ENCODE measurements at places on chromosomes 7 and 10. TPM values are rescaled to one million over a fixed set of nuclear protein-coding genes. Genes with fewer than 3 reads are reported as not detected.

Gene MKI67
- 42.9 TPM for total RNA-seq

Gene ZNF488
- total RNA-seq: not detected

Gene SYCE1
- 8.3 TPM for total RNA-seq

Gene NPM3
- 55.8 TPM for total RNA-seq

Gene TRIM50
- total RNA-seq: not detected

Gene PAOX
- total RNA-seq: 8.5 TPM

Gene GJC3
- total RNA-seq: not detected

Gene MBL2
- not detected for total RNA-seq

Gene PDE6C
- not detected for total RNA-seq

Gene OPN4
- total RNA-seq: not detected

Gene VWC2
- not detected for total RNA-seq

Gene RARRES2
- 35.2 TPM for total RNA-seq

Gene PAPOLB
- total RNA-seq: under 0.01 TPM

Gene PLEKHS1
- total RNA-seq: not detected

Gene CNPY4
- total RNA-seq: 30.9 TPM

Gene WDFY4
- total RNA-seq: not detected

Gene TUBAL3
- total RNA-seq: not detected

Measured in placental pericyte (primary cell).